T-helper 1 cell (primary cell): ENCODE measurements at places on chromosomes 1 and 21.

DNA sequence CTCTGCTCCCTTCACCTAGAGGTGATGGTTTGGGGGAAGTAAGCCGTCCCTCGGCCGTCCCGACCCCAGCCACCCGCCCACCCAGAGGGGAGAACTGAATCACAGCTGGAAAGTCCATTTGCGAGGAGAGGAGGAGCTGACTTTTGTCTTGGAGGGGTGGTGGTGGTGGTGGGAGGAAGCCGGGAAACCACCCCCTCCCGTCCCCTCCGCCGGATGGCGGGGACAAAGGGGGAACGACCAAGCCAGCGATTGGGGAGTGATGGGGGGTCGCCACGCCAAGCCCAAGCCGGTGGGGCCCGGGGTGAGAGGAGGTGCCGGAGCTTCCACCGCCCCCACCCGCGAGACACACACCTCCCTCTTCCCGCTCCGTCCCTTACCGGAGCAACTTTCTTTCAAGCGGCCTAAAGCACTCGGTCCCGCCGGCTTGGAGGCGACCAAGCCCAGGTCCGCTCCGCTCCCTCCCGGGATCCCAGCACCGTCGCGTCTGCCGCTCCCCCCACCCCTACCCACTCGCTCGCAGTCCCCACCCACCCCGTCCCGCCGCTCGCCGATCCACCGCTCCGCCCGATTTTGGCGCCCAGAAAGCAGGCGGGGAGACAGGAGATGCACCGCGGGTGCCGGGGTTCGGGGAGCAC is 540 bp downstream of the ARHGEF2 start:
- peak; percentile 26 for DNase-seq

DNA sequence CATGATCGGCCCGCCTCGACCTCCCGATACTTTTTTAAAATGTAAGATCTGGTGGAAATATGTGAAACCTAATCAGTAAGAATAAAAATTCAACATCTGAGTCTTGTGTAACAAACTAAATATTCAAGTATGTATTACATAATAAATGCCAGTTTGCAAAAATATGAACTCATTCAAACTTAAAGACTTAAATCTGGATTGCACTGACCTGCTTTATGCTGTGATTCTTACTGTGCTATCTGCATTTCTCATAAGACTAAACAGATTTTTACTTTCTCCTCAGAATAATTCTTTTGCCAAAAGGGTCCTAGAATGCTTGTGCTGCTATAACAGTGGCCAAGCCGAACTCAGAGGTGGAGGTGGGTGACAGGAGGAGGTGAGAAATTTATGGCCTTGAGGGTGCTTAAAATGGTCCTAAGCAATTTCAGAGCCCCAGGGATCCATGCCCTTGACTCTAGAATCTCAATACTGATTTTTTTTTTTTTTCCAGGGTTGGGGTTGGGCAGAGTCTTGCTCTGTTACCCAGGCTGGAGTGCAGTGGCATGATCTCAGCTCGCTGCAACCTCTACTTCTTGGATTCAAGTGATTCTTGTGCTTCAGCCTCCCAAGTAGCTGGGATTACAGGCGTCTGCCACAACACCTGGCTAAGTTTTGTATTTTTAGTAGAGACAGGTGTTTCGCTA is 38.2 kb downstream of the IL23R start:
- no peak for DNase-seq

DNA sequence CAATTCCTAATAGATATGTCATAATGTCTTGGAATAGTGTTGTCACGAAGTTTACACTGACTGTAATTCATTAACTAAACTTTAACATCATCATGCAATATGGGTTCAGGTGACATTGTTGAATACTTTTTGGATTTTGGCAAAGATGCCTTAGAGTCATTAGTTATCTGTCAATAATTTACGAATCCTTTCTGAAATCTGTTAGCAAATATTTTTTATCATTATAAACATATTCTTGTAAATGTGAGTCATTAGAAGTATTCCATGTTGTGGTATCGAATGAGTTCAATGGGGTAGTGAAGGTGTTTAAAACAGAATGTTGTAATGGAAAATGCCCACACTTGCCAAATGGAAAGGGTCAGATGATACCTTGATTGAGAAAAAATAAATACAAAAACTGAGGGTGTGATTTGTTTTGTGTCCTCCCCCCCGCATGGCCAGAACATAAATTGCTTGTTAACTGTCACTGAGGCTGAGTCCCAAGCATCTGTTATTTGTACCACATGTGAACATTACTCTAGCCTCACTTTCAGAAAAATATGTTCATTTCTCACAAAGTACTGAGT is 5.2 kb upstream of the NR5A2 start:
- DNase-seq, result no peak

- DNase-seq, result no peak
Observed at GRCh38 chr1:183652547-183653461, at the start of gene APOBEC4. Gene APOBEC4 (minus strand): TSS chr1:183653316. CDS start chr1:183648781, 4,535 bp downstream.

DNA sequence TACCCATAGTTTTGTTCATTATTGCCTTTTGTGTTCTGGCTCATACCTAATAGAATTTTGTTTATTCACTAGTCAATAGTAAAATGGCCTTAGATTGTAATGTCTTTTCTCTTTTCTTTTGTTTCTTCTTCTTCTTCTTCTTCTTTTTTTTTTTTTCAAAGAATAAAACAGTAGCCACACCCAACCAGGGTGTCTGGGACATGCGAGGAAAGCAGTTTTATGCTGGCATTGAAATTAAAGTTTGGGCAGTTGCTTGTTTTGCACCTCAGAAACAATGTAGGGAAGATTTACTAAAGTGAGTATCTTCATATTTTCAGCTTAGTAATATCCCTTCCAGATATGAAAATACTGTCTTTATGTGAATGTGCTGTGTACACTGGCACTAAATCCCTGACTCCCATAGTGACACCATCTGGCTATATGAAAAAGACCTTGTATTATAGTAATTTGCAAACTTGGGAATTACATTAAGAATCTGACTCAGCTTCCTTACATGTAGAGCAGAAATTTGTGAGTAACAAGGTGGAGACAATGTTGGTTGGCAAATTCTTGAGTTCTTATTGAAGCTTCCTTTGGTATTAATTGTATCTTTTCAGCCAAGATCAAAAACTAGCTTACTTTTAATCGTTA is 24.6 kb downstream of the AGO4 start:
- no peak for DNase-seq

- DNase-seq, result no peak
Observed at GRCh38 chr1:39566441-39567137, 10.0 kb downstream of the PABPC4 start.

DNA sequence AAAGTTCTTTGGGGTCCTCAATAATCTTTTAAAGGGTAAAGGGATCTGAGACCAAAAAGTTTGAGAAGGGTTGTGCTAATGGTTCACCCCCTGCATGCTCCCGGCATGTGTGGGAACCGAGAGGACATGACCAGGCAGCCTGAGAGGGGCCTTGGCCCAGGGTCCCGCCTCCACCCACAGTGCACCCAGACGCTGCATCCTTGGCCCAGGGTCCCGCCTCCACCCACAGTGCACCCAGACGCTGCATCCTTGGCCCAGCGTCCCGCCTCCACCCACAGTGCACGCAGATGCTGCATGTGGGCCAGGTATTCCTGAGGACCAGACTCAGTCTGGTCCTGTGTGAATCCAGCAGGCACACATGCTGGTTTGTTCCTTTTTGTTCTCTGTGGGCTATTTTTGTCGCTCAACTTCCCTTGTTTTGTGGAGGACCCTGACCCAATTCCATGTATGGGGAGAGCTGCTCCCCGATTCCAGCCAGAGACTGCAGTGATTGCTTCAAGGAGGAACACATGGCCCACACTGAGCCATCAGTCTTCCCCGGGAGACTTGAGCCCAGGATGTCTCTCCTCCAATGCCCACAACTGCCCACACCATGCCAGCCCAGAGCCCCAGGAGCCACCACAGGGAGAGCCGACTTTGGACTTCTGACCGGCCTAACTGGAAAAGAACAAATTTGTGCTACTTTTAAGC is 3.5 kb downstream of the NPHP4 start:
- no peak for DNase-seq

DNA sequence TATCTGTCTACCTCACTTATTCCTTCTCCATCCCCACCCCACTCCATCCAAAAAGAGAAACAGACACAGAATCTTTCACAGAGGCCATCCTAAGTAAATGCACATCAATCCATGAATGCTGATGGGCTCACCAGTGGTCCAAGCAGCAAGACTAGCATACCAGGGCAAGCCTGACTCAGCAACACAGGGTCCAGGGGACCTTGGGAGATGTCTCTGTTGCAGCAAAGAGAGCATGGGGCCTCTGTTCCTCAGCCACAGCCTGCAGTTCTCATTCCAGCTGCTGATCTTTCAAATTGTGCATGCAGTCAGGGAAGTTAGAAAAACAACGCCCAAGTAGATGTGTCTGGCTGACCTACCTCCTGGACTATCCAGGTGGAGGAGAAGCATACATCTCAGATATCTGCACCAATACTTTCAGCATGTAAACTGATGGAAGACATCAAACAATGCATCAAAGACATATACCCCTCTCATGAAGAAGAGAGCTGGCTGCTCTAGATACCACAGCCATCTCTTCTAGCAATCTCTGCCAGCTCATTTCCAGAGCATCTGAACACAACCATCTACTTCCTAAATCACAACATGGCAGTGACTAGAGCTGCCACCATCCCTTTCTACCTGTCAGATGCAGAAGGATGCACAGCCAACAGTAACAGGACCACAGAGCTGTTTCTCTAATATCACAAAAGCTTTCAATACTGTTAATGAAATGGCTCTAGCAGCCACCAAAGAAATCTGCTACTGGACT is 54.5 kb downstream of the CD34 start:
- no peak for DNase-seq

- peak; percentile 6 for DNase-seq
Observed at GRCh38 chr1:63557365-63557987, 34.2 kb downstream of the EFCAB7 start.

DNA sequence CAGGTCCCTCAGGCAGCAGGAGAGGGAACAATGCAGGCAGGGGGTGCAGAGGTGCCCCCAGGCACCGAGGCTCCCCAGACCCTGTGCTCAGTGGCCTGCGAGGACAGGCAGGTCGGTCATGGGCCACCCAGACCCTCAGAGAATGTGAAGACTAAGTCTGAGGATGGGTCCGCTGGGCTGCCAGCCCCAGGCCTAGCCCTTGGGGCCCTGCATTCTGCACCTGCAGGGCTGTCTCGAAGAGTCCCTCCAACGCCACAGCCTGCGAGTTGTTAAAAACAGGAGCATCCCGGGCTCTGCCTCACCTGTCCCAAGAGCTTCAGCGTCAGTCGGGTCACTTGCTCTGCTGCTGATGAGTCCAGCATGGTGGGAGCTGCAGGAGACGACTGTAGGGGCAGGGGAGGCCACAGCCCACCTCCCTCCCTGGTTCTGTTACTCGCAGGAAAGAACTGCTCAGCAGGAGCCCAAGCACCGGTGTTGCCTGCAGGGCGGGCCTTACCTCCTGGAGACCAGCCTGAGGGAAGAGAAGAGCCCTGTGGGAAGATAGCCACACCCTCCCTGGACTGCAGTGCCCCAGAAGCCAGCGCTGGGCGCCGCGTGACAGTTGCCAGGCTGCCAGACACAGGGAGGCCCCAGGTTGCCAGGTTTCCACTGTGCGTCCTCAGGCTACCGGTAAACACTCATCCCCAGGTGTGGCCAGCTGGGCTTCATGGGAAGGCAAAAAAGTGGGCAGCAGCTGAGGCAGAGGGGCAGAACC is 5.8 kb downstream of the C21orf58 start:
- DNase-seq, result no peak

- DNase-seq, result no peak
Observed at GRCh38 chr21:27719226-27719625, 752.3 kb upstream of the ADAMTS5 start.

DNA sequence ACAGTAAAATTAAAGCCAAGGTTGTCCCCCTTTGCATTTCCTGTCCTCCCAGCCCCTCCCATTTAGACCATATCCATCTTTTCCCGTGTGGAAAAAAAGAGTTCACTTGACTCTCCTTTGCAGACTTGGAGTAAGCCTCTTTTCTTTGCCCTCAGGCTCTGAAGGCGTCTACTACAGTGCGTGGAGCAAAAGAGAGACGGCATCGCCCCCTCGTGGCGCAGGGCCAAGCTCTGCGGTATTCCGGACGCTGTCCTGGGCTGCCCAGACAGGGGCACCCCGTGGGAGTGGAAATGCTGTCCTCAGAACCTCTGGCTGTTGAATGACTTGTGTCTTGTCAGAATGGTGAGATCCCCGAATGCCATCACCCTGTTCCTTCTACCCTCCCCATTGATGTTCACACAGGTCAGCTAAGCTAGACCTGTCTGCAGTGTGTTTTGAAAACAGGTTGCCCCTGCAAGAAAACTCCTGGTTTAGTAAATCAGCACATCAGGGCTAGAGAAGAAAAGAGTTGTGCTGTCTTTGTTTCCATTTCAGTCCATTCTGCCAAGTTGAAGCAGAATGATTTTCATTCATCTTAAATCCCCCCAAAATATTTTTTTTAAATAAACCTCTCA is 12.3 kb upstream of the GJA8 start:
- DNase-seq, result peak; percentile 55

DNA sequence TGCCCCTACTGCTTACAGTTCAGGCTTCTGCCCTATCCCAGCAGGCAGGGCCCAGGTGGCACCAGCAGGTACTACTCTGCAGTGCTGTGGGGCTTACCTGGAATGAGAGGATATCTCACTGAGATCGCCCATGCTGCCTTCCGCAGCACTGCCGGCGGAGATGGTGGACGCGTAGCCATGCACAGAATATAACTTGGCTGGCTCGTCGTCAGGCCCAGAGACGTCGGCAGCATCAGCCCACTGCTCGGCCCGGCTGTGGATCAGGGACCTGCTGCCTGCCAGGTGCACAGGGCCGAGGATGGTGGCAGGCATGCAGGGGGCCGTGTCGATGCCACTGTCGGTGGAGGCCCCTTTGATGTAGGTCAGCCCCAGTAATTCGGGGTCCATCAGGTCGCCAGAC is 190.9 kb downstream of the SIPA1L2 start:
- no peak for DNase-seq

DNA sequence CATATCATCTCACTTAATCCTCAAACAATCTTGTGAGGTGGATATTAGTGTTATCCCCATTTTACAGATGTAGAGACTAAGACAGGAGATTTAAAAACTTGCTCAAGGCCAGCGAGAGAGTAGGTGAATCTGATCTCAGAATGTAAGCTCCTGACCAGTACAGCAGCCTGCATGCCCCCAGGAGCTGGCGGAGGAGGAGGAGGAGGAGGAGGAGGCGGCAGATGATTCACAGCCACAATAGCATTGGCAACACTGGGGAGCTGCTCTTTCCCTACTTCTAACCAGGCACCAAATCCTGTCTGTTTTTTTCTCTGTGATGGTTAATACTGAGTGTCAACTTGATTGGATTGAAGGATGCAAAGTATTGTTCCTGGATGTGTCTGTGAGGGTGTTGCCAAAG is 243.2 kb downstream of the ATG4C start:
- no peak for DNase-seq

DNA sequence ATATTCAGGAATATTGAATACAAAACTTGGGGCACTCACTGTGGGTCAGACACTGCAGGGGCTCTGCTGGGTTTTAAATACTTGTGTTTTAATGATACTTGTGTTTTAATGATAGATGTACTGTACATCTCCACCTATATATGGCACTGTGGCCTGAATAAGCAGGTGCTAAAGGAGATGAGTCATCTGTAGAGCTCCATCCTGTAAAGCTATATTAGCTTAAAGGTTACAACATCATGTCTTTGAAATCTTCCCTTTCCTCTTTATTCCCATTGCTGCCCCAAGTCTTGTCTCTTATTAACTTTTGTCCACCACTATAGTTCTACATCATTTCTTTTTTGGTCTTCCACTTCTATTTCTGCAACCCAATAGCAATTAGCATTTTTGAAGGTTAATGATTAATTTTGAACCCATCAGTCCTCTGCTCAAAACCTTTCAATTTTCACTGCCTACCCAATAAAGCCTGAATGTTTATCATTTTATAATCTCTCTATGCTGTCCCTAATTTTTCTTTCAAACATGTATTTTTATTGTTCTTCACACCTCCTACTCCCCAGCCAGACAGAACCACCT is 113.3 kb upstream of the PTGFR start:
- no peak for DNase-seq
